Myocyte (in vitro differentiated cells): ENCODE measurements at places on chromosomes 16 and 17.

- DNase-seq: no peak
Measured at GRCh38 chr17:57256708-57257112, 387 bp downstream of the MSI2 start.

DNA sequence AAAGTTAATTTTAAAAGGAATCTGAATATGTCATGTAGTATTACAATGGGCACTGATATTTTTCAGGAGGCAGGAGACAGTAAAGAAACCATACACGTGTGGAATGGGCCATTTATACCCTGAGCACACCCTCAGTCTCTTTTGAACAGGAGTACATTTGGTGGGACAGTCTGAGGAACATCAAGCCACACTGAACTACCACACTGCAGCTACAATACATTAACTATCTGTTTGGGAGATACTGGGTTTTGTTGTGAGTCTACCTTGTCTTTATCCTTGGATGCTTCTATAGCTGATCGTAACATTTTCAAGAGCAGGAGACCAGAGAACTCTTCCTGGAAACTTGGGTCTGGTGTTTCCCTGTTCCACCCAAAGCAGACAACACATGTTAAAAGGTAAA is 31.7 kb downstream of the HEATR6 start:
- no peak for DNase-seq

- DNase-seq: no peak
Measured at GRCh38 chr16:81140930-81141780, 45.0 kb upstream of the GCSH start.

DNA sequence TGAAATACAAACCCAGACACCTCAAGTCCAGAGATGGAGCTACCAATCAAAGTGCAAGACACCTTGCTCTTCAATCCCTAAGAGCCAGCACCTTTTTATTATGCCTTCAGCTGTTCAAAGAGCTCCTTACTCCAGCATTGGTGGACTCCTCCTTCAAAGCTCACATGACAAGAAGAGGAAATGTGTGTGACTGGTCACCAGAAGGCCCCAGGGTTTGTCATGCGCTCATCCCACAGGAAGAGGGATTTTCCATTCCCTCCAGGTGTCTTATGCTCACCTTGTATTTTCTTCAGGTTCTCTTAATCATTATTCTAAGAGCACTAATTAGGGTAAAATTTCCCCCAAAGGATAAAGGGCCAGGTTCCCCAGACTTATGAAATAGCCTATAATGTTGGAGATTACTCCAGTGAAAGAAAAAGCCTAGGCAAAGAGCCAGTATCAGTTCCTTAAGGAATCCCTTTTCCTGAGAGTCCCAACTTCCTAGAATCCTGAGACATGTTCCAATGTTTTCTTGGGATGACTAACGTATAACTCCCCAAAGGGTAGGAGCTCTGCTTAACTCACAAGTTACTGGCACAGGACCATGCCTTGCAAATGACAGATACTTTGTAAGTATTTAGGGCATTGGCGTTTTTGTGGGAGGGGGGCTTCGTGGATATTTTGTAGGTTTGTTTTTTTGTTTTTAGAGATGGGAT is 56.9 kb upstream of the SOX9 start:
- no peak for DNase-seq

- no peak for DNase-seq
Measured at GRCh38 chr16:371515-372301, 1.4 kb upstream of the MRPL28 start.

GRCh38 chr16:1019231-1020090 is 37.9 kb downstream of the SOX8 start:
- DNase-seq: peak; percentile 91

GRCh38 chr17:6498901-6499540 is 54.8 kb downstream of the PIMREG start:
- DNase-seq: no peak

DNA sequence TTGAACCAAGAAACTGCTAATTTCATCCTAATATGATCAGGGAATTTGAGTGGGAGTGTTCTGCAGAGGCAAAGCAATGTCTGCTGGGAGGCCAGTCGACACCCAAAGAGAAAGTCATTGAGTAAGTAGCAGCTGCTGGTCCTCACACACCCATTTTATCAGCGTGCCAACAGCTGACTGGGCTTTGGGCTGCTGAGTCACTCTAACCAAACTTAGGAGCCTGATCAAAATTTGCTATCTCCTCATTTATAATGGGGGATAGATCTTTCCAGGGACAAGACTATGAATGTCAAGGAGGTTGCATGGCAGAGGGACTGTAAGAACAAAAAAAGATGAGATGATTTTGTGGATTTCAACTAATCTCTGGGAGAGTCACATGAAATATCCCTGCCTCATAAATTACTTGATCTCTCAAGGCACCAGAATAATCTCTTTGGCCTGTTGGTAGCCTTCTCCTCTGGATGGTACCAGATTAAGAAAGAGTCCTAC is 32.9 kb downstream of the CPSF4L start:
- DNase-seq: peak; percentile 93

GRCh38 chr16:88780142-88781062 is 4.6 kb downstream of the PIEZO1 start:
- DNase-seq: no peak

GRCh38 chr17:68346448-68346847 is 55.2 kb downstream of the ARSG start:
- no peak for DNase-seq

- no peak for DNase-seq
Measured at GRCh38 chr17:74147056-74147835, 56.2 kb upstream of the RPL38 start.
